Activated CD4-positive, alpha-beta T cell treated with anti-CD3 and anti-CD28 coated beads for 4 hours (primary cell): ENCODE measurements at places on chromosomes 4 and X.

GRCh38 chr4:7427361-7427760, 7.4 kb downstream of the PSAPL1 start:
- no peak for DNase-seq

DNA sequence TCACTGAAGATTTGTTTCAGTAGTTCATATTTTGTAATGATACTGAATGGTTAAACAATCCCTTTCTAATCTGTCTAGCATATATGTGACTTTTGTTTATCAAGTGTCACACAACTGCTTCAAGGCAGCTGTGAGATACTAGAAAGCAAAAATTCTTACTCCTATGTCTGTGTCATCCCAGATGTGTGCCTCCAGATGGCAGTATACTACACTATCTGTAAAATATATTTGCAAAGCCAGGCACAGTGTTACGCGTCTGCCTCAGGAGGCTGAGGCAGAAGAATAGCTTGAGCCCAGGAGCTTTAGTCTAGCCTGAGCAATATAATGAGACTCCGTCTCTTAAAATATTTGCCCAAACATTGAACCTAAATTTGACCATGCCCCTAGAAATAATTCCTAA, 4.0 kb downstream of the NUDT10 start:
- DNase-seq, result peak; percentile 19

DNA sequence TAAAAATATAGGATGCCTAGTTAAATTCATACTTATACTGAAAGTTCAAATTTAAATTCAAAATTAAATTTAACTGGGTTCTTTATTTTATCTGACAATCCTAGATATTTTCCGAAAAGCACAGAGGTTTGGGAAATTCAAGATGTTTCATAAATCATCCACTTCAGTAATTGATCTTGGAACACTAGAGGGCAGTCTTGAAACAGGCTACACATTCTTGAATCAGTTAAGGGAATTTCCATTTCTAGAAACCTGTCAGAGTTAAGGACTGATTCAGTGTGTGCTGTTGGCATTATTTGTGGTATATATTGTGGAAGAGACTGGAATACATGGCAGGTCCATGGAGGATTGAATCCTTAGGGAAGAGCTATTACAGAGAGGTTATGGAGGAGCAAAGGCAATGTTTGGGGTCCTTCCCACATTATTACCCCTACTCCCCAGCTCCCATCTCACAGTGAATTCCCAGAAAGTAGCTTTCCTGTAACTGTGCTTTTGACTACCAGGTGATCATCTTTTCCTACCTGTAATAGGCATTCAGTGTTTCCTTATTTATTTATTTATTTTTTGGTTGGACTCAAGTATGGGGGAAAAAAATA, 92.9 kb downstream of the EGF start:
- no peak for DNase-seq

GRCh38 chr4:122584519-122584918, 36.3 kb downstream of the IL21 start:
- no peak for DNase-seq

- DNase-seq, result no peak
These were observed 751 bp upstream of the RGS12 start for GRCh38 chr4:3291969-3292570.

DNA sequence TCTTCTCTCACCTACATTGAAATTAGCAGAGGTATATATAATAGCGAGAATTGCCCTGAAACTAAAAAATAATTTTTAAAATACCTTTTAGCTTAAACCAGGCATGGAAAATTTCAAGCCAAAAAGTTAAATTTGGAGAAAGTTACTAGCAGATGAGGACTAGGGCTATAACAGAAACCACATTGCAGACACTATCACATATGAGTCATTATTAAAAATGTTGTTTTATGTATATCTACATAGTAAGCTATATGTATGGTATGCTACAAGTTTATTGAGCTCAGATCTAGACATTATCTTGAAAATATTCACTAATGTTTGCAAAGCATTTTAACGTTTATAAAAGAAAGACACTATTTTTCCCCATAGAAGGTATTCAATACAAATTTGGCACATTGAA, 147.8 kb downstream of the PAPSS1 start:
- DNase-seq, result no peak

- DNase-seq, result no peak
These were observed 56.7 kb downstream of the ADGRG2 start for GRCh38 chrX:19065535-19065934.

DNA sequence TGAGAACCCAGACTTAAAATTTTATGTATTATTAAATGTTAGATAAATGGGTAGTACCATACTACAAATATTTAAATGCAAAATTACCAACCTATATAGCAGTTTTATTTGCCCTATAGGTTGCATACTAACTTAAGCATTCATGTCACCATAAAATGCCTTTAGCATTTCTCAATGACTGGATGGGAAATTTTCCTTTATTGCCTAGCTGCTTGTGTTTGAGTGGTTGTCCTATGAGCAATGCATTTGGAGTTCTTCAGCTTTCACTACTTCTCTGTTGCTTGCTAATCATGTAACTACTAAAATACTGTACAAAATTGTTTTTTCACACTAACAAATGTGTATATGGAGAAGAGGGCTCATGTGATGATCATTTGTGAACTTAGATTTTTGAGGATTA, 44.2 kb upstream of the CEP135 start:
- DNase-seq, result no peak

GRCh38 chrX:69107231-69107739, 58.0 kb downstream of the PJA1 start:
- DNase-seq, result no peak

DNA sequence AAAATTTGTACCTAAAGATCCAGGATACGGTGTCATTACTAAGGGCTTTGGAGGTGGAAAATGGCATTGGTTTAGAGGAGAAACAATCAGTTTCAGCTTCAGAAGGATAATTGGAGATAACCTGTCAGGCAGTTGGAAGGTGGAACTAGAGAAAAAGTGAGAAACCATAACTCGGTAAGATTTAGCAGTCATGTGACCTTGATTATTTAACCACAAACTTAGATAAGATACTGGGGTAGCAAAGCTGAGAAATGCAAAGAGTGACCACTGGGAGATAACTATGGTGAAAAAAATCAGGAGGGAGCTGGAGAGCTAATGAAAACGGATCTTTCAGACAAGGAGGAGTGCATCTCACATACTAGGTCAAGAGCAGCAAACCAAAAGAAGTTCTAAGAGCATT, 58.3 kb upstream of the SMARCA5 start:
- DNase-seq, result no peak

DNA sequence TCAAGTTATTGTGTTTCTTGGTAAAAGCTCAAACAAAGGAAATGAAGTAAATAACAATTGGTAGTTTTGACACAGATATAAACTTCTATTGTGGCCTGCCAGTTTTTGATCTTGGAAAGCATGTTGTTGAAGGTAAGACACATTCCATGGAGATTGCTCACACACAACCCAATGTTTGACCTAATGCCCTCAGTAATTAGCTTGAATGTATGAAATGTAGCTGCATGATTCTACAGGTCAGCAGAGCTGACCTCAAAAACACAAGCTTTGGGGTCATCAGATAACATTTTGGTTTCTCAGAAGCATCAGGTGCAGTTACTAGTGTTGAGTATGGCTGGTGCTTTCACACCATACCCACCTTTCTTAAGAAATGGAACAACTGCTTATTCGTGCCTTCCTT, 16.5 kb downstream of the GPR173 start:
- DNase-seq, result no peak

- no peak for DNase-seq
These were observed 25.5 kb downstream of the VEGFC start for GRCh38 chr4:176767183-176767582.

GRCh38 chr4:23877758-23878229, 12.1 kb downstream of the PPARGC1A start:
- no peak for DNase-seq

DNA sequence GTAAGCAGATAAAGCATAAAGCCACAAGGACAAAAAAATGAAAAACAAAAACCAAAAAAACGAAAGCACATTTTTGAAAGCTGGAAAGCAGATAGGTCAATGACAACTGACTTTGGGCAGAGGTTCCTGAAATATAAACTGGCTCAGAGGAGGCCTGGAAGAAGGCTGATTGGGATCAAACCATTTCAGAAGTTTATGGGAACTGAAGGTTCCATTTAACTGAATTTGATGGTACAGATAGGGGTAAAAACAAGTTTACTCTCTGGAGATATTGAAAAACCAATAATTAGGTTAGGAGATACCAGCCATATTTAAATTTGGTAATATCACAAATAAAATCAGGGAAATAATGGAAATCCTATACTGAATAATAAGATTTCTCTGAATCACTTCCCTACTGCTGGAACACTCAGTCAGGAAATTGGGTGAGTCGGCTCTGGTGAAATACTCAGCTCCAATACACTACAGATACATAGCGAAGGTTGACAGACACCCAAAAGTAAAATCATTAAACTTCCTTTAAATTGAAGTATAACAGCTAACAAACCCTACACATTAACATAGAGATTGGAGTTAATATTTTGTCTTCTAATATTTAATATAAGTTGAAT, 1584.3 kb downstream of the STIM2 start:
- no peak for DNase-seq

DNA sequence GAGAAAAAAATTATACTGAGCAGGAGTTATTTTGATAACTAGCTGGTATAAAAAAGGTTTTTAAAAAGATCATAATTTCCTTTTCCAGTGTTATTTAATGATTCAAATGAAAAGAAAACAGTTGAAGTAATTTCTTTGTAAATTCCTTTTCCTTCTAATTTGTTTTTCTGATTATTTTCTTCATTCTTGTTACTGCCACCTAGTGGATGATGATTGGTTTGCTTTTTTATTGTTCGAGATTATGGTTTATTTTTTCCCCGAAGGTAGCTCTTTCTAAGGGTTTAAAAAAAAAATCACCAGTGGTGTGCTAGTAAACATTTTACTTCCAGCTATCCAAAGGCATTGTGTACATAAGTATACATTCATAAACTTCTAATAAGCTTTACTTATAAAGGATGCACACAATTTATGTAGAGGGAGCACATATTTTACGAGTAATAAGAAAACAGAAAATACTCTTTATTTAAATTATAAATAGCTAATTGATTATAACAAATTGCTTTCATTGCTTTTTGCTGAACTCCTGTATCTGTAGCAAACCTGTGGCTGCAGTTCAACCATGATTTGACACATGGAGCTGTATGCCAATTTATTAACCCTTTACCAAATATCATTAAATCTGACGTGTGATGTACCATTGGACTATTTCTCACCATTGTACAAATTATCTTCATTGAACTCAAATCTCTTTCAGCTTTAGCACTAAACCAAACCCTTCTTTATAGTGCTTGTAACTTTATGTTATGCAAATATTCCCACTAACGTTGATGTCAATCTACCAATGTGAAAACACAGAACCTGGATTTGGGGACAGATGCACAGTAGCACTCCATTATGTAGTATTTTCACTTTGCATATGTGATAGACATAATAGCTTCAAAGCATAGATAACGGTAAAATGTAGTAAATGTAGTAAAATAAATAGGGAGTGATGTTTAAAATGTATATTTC, 97.8 kb upstream of the ANK2 start:
- no peak for DNase-seq

DNA sequence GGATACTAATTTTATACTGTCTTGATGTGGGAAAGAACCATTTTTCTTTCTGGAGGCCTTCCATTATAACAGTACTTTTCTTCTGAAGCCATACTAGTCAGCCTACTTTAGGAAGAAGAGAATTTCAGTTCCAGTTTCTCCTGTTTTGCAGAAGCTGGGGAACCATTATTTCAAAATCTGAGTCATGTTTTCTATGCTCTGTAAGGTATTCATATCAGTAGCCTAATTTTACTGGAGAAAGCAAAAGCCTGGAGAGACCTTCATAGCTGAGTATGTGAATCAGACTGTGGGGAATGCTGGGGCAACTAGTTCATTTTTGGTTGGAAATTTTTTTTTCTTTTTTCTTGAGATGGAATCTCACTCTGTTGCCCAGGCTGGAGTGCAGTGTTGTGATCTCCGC, 22.4 kb downstream of the AFF1 start:
- DNase-seq, result no peak

GRCh38 chr4:1756893-1757779, 35.8 kb downstream of the TACC3 start:
- DNase-seq, result no peak

DNA sequence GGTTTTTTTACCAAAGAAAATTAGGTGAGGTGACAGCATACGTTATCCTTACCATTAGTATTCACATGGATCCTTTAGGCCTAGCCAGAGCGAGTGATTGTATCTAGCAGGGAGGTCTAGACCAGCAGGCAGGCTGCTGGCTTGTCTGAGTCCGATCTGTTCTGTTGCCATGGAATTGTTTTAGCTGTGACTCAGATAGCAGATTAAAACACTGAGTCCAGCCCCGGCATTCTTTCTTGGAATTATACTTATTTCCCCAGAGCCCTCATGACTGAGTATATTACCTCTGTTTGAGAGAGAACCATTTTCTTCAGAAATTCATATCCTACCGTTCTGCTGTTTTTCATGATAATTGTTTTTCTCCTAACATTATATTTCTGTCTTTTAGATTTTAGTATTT, 37.4 kb downstream of the OCRL start:
- DNase-seq, result no peak

GRCh38 chr4:150242820-150243458, 164.7 kb downstream of the DCLK2 start:
- DNase-seq, result no peak

DNA sequence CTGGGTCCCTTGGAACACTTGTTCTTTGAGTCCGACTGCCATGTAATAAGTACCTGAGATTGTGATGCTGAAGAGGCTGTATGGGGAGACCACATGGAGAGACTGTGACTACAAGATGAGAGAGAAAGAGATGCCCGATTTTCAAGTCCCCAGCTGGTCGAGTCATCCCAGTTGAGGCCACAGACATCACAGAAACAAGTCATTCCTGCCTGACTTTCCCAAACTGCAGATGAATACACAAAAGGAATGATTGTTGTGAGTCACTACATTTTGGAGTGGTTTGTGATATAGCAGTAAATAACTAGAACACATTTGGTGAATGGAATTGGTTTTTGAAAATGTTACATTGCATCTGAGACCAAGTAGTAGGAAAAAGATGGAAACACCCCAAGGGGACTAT, 9.0 kb upstream of the YIPF7 start:
- DNase-seq, result no peak

- no peak for DNase-seq
These were observed 55.5 kb downstream of the SCML1 start for GRCh38 chrX:17792826-17793225.
